Activated T-cell treated with anti-CD3 and anti-CD28 coated beads for 4 hours (primary cell): ENCODE measurements at places on chromosomes 12 and 14.

DNA sequence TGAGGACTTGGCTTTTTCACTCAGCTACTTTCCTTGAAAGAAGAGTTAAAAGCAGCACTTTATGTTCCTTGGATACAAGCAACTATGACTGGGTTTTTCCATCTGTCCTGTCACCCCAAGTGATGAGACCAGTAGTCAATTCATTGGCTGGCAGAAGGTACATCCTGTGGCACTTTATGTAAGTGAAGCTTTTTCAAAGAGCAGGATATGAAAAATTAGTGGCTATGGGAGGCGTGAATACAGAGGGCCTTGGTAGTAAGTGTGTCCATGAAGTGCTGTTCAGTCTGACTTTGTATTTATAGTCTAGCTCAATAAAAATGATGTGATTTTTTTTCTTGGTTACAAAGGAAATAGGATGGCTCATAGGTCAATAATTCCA is 68.8 kb downstream of the DRAM1 start:
- no peak for DNase-seq

DNA sequence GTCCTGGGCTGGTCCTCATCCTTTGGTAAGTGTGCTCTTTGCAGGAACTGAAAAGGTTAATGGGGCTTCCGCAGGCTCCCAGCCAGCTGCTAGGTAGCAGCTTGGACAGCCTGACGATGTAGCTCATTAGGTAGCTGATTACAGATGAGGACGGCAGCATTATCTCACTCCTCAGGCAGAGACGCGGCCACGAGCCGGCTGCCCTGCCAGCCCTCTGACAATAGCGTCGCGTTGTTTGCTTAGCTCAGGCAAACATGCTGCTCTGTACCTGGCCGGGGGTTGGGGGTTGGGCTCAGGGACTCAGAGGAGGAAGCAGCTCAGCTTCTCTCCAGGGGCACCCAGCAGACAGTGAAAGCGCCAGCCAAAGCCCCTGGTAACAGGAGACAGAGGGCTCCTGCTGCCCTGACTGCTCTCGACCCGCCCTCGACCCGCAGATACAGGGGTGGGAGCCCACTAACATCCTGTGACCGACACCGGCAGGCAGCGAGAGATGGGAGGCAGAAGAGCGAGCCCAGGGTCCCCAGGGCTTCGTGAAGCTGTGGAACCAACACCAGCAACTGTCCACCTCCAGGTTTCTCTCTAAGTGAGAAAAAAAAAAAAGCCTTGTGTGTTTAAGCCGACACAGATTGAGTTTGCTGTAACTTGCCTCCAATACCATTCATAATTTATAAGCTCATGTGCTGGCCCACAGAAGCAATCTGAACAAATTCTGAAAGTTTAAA is 53.4 kb upstream of the DLK1 start:
- DNase-seq, result no peak

DNA sequence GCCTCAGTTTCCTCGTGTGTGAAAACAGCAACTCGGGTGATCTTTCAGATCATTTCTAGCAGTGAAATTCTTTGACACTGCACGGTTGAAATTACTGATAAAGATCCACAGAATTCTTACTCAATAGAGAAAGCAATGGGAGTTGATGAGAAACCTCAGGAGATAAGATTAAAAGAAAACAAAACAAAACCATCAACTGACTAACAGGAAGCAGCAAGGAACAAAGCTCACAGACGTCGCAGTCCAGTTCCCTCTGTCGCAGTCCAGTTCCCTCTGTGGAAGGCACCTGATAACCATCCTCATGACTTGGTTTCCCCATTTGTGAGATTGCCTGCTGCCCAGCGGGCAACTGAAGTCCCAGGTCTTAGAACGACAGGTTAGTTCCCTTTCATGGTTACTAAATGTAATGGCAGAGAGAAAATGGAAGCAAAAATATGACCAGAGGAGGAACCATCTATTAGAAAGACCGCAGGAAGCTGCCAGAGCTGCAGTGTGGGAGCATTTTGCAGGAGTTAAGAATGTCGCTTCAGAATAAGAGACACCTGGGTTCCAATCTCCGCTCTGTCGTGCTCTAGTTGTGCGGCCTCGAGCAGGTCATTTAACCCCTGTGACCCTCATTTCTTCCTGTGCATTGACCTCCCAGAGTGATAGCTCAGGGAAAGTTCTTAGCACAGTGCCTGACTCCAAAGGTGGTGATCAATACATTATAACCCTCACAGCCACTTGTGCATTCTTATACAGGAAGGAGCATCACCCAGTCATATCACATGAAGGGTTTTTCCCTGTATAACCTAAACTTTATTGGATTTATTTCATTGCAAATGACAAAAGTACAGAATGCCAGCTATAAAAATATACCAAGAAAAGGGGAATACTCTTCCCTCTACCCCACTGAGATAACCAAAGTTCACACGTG is 5.1 kb upstream of the MED13L start:
- DNase-seq, result no peak

- no peak for DNase-seq
Observed at GRCh38 chr14:56002342-56002741, 115.9 kb upstream of the PELI2 start.

DNA sequence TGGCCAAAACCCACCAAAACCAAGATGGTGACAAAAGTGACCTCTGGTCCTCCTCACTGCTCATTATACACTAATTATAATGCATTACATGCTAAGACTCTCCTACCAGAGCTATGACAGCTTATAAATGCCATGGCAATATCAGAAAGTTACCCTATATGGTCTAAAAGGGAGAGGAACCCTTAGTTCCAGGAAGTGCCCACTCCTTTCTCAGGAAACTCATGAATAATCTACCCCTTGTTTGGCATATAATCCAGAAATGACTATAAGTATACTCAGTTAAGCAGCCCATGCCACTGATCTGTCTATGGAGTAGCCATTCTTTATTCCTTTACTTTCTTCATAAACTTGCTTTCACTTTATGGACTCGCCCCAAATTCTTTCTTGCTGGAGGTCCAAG is 43.0 kb upstream of the FUT8 start:
- no peak for DNase-seq

- DNase-seq, result no peak
Observed at GRCh38 chr14:66087231-66087630, 398.9 kb upstream of the CCDC196 start.

DNA sequence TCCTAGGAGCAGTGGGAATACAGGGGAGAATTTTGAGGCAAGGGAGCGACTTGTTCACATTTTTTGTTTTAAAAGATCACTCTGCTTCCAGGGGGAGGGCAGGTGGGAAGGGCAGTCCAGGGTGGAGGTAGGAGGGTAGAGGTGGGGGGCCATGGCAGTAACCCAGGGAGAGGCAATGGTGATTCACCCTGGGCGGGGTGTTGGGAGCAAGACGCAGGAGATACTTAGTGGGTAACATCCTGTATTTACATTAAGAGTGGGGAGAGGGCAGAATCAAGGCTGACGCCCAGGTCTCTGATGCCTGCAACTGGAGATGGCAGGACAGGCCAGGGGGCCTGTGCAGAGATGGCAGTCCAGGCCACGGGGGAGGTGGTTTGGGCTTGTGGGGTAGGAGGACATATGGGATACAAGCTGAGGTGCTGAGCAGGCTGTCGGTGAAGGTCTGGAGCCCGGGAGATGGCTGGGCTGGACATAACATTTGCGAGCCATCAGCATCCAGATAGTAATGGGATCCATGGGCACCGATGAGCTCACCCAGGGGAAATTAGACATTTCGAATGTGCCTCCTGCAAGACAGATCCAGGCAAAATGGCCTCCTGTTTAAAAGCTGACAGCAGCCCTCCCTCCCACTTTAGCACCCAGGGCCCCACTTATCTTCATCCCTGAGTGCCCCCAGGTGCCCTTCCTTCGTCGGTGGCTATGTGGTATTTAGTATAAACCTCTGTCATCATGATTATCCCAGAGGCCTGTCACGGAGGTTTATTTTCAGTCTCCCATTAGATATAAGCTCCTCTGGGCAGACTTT is 9.3 kb downstream of the EML1 start:
- DNase-seq, result no peak

DNA sequence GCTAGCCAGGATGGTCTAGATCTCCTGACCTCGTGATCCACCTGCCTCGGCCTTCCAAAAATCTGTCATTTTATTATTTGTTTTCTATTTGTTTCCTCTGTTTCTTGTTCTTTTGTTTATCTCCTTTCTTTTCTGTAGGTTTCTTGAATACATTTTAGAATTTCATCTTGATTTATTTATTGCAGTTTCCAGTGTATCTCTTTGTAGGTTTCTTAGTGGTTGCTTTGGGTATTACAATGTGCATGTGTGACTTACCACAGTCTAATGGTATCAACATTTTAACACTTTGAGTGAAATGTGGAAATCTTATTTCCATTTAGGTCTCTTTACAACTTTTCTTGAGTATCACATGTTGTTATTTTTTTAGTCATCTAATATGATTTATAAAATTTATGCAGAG is 29.9 kb upstream of the MUCL1 start:
- DNase-seq, result no peak

- DNase-seq, result no peak
Observed at GRCh38 chr12:128801879-128802391, 21.8 kb downstream of the SLC15A4 start.

- no peak for DNase-seq
Observed at GRCh38 chr12:52952076-52952801, 3.3 kb downstream of the KRT18 start.

DNA sequence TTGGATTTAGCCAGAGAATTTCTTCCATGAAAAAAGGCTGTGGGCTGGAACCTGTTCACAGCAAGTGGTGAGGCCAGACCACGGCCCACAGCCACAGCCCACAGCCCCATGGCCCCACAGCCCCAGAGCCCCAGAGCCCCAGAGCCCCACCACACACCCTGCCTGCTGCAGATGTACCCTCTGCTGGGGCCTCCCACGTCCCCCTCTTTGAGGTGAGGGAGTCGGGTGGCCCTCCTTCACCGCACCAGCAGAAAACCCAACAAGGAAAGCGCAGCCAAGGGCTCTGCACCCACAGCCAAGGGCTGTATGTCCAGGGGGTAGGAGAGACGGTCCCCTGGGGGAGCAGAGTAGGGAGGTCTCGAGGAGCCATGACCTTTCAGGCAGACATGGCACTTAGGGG is 327.5 kb upstream of the DIO3 start:
- DNase-seq, result no peak

DNA sequence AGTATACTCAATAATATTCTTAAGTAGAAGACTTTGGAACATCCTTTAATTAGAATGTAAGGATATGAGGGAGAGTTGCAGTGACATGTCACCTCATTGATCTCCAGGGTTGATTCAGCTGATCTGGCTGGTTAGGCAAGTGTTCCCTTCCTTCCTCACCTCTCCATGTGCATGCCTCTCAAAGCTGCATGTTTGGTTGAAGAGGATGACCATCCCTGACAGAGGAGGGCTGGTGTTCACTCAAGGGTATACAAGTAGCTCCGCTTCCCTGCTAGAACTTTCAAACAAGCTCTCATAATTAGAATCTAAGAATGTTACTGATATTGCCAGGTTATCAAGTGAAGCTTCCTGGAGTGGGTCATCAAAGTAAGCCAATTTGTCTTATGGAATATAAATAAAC is 341.1 kb upstream of the FLRT2 start:
- DNase-seq, result no peak

DNA sequence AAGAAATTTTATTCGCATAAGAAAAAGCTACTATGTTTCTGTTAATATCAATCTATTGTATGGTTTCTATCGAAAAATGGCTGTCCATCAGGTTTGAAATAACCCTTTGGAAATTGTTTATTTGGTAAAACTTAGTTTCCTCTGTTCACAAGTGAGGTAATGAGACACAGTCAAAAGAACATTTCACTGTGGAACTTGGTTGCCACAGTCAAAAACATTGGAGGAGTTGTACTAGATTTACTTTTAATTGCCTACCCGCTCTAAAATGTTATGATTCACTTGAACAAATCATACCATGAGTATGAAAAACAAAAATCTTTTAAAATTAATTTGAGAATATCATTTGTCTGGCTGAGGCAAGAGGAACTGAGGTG is 46.5 kb downstream of the ITPR2 start:
- DNase-seq, result no peak

- no peak for DNase-seq
Observed at GRCh38 chr12:92961949-92962348, 32.9 kb upstream of the EEA1 start.

GRCh38 chr14:99758121-99758821 is 34.9 kb upstream of the EML1 start:
- DNase-seq, result no peak

DNA sequence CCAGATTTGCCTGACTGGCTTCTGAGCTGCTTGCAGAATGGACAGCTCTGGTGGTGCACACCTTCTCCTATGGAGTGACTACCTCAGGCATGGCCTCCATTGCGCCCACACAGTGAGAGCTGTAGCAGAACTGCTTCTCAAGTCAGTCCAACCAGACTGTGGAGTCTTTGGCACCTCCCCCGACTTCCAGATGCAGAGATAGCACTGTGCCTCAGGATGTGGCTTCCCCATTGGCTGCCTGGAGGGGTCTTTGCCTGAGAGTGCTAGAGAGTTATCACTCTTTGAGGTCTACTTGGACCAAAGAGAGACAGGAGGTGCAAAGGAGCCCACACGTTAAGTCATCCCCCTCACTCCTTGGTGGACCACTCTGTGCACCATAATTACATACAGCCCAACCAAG is 44.8 kb upstream of the FRS2 start:
- DNase-seq, result no peak

- no peak for DNase-seq
Observed at GRCh38 chr12:92504594-92504981, 198.2 kb upstream of the PLEKHG7 start.

DNA sequence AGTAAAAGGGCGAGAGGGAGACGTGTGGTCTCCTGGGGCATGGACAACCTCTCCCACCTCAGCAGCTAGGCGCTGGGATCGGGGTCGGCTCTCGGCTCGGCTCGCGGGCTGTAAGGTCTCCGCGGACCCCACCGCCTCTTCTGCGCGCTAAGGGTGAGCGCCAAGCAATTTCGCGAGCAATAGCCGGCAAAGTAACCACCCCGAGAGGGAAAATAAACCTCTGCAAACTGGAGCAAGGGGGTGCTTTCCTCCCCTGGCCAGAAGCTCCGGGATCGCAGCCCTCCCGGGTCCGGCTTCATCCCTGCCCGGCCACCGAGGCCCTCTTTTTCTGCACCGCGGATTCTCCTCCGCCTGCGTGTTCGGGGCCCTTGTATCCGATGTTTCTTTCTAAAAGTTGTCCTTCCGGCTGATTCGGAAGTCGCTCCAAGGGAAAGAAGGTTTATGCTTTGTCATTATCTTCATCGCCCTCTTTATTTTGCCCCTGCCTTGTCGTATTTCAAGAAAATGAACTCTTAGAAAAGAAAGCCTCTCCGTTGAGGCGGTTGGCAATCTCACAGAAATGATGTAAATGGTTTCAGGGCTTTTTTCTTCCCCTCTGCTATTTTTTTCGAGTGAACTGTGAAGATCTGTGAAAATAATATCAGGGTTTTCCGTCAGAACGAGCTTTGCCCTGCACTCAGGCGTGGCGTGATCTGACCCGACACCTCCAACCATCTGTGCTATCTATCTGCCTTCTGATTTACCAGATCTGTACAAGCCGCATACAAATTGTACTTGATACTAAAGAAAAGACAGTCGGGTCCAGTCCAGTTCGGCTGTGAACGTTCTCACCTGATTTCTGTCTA is 1.7 kb upstream of the SIX6 start:
- DNase-seq, result no peak

DNA sequence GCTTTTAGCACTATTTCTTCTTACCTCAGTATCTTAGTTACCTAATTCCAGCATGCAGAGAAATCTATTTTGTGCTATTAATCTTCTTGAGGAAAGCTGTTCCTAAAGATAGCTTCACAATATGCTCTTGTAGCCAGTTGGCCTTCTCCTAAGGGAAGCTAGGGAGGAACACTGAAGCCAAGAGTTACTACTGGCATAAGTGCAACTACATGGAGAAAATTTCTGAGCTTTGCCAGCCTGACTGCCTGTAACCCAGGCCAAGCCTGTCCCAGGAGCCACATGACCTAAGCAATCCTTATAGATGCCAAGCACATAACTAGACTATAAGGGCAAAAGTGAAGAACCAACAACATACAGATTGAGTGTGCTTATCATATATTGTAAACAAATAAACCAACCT is 890.2 kb downstream of the FLRT2 start:
- DNase-seq, result no peak
